Ammon's horn (tissue), 1 donor: ENCODE measurements at places on chromosomes 12 and 14.

- DNase-seq = no peak
Measured at GRCh38 chr14:25463480-25463879, 413.5 kb upstream of the STXBP6 start.

- no peak for DNase-seq
Measured at GRCh38 chr12:96822641-96823040, 84.4 kb upstream of the NEDD1 start.

GRCh38 chr12:66944365-66944764 is 265.5 kb upstream of the GRIP1 start:
- DNase-seq = no peak

DNA sequence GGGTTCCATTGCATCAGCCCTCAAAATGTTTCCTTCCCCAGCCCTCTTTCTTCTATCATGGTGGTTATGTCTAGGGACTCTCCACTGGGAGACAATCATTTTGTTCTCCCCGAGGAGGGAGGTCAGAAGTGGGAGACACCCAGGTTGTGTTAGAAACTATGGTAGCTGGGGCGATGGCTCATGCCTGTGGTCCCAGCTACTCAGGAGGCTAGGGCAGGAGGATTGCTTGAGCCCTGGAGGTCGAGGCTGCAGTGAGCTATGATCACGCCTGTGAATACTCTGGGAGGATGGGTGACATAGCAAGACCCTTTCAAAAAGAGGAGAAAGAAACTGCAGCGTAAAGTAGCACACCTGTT is 13.0 kb upstream of the LRRC23 start:
- DNase-seq = no peak

GRCh38 chr12:124716208-124717130 is 147.2 kb downstream of the SCARB1 start:
- DNase-seq = no peak

DNA sequence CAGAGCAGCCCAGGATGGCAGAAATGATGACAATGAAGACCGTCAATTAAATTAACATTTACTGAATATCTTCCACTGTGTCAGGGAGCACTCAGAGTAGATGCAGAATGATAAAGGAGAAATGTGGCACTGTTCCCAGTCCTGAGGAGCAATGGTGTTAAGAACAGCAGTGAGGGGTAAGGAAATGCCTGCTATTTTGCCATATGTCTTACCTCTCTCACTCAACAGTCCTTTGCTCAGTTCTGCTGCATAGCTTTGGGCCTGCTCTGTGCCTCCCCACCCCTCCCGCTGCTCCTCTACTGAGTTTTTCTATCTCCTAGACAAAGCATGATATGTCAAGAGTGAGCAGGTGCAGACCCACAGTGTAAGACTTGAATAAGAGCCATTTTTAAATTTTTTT is 318.8 kb downstream of the NAV3 start:
- peak; percentile 15 for DNase-seq

GRCh38 chr14:58864751-58865513 is 227.2 kb downstream of the DACT1 start:
- DNase-seq = no peak

DNA sequence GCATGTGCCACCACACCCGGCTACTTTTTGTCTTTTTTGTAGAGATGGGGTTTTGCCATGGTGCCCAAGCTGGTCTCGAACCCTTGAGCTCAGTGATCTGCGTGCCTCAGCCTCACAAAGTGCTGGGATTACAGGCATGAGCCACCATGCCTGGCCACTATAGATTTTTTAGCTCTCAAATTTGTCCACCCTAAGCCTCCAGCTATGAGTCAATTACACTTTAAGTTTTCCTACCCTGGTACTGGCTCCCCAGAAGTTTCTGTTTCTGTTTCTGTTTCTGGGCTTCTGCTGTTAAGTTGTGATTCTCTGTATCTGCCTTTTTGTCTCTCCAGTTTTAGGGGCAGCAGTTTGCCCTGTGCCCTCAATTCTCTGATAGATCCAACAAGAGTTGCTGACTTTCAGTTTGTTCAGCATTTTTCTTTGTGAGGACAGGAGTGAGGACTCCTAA is 4.4 kb upstream of the TINF2 start:
- DNase-seq = no peak

DNA sequence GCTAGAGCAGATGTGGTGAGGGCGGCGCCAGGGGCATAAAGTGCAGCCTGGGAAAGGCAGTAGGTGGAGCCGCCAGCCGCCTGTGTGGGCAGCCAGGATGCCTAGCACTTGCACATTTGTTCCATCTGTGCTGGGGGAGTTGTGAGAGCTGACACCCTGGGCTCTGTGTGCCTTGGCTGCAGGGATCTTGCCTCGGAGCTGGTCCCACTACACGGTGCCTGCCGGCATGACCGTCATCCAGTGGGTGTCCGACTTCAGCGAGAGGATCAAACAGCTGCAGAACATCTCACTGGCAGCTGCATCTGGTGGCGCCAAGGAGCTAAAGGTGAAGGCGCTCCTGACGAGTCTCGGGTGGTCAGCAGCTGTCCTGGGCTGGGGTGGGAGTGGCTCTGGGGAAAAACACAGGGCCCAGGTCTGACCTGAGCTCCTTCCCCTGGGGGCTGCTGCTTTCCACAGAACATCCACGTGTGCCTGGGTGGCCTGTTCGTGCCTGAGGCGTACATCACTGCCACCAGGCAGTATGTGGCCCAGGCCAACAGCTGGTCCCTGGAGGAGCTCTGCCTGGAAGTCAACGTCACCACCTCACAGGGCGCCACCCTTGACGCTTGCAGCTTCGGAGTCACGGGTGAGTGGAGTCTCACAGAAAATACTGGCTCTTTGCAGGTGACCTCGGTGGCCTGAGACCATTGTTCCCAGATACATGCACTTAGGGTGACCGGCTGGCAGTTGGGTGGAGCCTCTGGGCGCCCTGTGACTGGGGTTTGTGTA is 37.4 kb downstream of the HSP90AA1 start:
- peak; percentile 63 for DNase-seq
